ENCODE measurements at places on chromosomes 3 and 15.

DNA sequence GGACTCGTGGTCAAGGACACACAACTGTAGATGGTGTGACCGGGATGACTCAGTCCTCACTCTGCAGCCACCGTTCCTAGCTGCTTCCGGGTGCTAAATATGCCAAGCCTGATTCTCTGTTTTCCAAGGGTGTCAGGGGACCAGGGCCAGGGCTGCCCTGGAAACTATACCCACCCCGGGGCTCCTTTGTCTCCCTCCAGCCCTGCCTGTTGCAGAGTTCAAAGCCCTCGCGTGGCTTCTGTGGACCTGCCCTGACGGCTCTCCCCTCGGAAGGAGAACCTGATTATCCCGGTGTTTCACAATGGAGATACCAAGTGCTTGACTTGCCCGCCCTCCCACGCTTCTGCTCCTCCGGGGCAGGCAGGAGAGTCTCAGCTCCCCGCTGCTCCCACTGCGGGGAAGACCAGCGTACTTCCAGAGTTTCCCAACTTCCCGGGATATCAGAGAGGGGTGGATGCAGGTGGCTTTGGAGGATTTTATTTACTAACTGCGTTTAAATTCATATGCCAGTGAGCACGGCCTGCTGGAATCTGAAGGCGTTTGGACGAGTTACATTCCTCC is 125.0 kb downstream of the ASB7 start:
- DNase-seq = no peak

DNA sequence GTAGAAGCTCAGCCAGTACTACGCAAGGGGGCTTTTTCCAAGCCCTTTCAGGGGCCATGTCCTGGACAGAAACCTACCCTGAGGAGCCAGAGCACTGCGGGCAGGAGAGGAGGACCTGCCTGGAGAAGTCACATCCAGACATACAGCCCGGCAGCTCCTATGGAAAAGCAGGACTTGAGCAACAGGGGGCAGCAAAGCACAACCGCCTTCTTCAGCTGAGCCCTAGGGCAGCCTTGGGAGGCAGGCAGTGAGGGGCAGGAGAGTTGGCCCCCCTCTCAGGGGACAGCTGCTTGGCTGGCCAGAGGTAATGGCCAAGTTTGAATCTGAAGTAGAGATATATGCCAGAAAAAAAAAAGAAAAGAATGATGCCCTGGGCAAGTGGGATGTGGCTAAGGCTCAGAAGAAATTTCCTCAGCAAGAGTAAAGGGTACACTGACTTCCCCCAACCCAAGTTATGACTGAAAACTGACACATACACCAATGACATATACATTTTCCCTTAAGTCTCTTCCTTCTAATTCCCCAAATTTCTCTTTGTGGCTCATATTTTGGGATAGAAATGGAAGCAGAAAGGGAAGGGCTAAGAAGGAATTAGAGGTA is 56.9 kb downstream of the CYP19A1 start:
- no peak for DNase-seq

DNA sequence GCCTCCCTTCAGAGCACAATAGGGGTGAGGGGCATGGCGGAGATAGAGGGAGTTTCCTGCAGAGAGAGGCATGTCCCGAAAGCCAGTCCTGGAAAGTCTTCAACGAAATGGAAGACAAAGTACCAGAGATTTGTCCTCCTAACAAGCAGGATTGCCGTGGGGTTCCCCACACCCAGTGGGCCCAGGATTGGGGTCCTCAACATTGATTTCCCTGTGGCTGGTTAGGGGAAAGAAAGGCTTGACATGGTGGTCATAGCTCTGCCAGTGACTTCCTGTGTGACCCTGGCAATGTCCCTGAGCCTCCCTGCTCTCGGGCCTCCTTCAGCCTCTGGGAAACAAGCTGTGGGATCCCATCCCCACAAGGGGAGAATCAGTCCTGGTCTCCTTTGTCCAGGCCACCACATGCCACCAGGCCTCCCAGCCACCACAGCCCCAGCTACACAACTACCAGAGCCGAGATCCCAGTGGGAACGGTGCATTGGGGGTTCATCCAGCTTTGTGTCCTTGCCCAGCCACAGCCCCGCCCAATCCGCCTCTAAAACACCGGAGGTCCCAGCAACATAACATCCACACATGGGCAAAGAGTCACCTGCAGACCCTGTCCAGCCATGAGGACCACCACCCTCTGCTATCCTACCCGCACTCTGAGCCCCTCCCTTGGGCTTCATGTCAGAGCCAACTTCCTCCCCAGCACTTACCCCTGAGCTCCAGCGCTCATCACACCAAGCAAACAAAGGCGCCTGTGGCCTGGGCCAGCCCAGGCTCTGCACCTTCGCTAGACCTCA is 63.0 kb downstream of the ADAMTS17 start:
- no peak for DNase-seq

GRCh38 chr15:88704791-88705768 is 66.3 kb downstream of the ISG20 start:
- DNase-seq = no peak

- no peak for DNase-seq
Measured at GRCh38 chr3:177563243-177563780, 366.0 kb upstream of the TBL1XR1 start.

DNA sequence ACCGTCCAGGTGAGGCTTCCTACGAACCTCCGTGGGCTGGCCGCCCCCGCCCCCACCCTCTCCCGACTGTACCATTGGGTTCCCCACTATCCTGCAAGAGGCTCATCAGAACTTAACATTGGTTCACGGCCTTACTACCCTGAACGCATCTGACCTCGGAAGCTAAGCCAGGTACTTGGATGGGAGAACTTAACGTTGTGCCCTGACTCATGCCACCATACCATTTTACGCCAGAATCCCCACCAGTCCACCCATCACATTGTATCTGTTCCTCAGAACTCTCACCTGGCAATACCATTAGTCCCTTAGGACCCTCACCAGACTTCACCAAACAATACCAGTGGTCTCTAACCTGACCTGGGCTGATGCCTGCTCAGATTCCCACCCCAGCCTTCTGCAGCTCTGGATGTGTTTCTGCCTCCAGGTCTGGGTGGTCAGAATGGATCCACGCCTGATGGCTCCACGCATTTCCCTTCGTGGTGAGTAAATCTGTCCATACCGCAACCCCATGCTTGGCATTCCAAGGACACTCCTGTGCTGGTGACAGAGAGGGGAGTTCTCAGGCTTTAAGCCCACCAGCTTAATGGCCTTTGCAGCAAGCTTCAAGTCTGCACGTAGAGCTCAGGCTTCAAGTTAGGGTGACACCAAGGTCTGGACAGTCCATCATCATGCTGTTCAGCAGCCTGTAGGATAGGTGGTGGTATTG is 562 bp downstream of the TCTA start:
- no peak for DNase-seq
